PC-3 (cell line): ENCODE measurements at places on chromosomes 1 and 21. TPM values are rescaled to one million over a fixed set of nuclear protein-coding genes. Genes with fewer than 3 reads are reported as not detected.
A peak's percentile ranks its signal among the peaks of the same experiment; 100 is the strongest.

DNA sequence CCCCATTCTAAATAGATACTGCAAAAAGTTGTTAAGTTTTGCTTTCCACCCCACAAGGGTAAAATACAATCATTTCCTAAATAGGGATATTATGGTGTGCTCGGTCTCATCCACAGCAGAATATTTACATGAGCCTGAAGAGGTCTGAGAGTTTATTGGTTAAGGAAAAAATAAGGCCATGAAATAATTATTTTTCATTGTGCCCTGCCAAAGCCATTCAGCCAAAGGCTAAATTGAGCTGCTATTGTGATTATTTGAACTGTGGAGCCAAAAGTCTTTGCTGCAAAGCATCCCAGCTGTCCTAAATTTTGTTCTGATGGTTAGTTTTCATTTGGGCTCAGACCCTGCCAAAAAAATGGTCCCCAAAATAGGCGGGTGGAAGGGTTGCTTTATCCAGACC is 298.7 kb upstream of the ESRRG start:
- DNase-seq, result no peak

DNA sequence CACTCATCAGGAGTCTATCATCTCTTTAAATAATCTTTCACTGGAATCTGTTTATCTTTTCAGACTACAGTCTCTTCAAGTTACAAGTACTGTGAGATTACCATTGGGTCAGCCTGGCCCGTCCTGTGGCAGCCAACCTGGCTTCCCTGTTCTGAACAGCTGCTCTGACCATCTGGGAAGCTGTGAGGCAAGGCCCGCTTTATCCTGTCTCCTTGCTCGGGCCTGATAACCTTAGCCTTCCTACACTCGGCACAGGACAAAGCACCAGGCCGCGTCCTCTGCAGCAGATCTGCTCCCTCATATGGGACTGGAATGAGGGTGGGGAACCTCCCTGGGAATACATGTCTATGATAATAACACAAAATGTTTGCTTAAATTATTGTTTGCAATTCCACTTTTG is 113.3 kb downstream of the PTPN14 start:
- DNase-seq, result no peak

GRCh38 chr1:30966690-30967369 is 58.3 kb upstream of the SDC3 start:
- DNase-seq, result peak; percentile 38

DNA sequence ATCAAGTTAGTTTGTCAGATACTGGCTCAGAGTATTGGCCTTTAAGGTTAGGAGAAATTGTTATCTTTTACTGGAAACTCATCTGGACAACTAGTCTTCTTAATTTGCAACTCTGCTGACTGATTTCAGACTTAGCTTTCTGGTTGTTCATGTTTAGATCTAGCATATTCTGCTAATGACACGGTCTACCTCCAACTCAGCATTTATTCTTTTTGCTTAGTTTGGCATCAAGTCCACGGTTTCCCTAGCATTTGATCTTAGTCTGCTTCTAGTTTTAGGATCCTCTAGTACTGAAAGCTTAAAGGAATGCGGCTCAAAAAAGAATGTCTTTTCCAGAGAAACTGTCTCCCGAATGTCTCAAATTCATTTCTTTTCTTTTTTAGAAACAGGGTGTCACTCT is 75.6 kb upstream of the SLFNL1 start:
- DNase-seq, result no peak

DNA sequence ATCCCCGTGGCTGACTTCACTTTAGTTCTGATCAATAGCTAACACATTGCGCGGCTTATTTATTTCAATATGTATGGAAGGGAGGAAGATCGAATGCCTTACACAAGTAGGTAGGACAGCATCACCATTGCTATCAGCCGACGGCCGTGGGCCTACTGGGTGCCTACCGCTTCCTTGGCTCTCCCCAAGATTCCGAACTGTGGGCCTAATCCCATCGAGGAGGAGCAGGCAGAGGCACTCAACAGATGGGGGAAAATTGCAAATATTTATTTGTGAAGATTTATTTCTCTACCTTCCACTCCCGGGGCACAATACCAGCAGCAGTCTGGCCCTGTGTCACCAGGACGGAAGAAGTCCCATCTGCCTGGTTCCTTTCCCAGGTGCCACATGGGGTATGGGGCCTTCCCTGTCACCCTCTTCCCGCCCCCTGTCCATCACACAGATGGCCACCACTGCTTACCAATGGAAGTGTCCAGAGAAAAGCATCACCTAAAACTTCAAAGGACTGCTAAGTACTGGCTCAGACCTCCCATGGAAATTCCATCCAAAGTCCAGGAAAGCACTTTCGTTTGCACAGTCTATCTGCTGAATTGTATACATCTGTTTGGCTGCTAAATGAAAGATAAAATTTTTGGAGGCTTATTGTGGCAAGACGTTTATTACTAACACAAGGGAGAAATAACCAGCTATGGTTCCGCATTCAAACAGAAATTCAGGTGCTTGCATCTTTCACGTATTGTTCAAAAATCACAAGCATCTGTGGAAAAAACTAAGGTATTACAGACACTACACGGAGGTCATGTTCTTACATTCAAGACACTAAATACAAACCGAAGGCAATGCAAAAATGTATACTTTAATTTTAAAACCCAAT is 11.8 kb downstream of the AGT start:
- DNase-seq, result no peak

DNA sequence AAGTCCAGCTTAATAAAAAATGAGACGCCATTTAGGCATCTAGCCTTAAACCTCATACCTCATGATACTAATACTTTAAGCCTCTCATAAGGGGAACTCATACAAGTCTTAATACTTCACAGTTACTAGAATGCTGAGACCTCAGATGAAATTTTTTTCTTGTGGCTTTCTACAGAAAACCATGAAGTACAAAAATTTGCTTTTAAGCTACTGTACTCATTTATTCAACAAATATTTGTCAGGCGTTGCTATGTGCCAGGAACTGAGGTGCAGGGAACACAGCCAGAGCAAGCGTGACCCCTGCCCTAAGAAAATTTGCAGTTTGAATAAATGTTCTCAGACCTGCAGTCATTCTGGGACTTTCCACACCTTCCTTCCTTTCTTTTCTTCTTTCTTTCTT is 150.6 kb downstream of the MRPL39 start:
- peak; percentile 52 for DNase-seq

DNA sequence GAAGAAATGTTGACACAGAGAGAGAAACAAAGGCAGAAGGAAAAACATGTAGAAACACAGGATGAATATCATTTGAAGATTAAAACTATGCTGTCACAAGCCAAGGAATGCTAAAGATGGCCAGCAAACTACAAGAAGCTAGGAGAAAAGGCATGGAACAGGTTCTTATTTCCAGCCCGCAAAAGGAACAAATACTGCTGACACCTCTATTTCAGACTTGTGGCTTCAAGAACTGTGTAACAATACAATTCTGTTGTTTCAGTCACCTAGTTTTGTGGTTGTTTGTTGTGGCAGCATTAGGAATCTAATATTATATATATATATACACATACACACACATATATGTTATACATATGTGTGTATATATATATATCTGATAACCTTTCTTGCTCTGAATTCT is 1543.9 kb downstream of the KCNT2 start:
- no peak for DNase-seq

GRCh38 chr1:65253800-65254319 is 55.5 kb upstream of the DNAJC6 start:
- DNase-seq, result no peak

- peak; percentile 30 for DNase-seq
Measured at GRCh38 chr1:86169625-86170024, 13.1 kb upstream of the COL24A1 start.

GRCh38 chr1:93578911-93579825 is 102.5 kb downstream of the BCAR3 start:
- no peak for DNase-seq

DNA sequence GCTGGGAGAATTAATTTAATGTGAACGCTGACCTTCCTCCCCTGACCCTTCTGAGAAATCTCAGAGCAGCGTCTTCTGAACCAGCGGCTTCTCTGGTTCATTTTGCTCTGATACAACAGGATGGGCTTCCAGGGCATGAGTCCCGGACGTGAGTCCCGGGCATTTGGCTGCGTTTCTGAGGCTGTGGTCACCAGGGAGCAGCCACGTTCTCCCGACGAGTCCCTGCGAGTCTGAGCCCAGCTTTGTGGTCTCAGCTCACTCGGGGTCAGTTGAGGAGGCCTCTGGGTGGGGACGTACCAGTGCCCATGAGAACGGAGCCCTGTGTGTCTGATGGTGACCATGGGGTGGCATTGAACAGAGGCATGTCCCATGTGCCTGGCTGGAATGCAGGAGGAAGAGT is 17.7 kb upstream of the OBSCN start:
- no peak for DNase-seq

DNA sequence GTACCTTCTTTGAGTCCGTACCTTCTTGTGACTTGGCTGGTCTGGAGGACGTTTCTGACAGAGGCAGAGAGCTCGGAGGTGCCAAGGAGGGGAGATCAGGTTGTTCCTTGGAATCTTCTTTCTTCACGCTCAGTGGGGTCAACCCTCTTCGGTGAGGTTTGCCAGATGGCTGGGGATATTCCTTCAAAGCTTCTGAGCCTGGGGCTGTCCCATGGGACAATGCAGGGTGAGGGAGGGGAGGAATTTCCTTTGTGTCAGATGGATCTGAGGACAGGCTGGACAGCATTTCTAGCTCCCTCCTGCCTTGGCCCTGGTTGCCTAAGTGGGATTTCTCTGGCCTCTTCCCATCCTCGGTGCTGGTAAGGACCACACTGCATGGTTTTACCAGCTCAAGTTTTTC is 95.5 kb upstream of the EDN2 start:
- DNase-seq, result no peak

Gene BTBD19
- 0.58 and 4.3 TPM in 2 replicates for total RNA-seq
